Fibroblast of lung (primary cell): ENCODE measurements at places on chromosomes 4 and X. TPM values are rescaled to one million over a fixed set of nuclear protein-coding genes. Genes with fewer than 3 reads are reported as not detected.

GRCh38 chrX:91435395-91435794, 756 bp downstream of the PABPC5 start:
- DNase-seq, result peak; percentile 1

DNA sequence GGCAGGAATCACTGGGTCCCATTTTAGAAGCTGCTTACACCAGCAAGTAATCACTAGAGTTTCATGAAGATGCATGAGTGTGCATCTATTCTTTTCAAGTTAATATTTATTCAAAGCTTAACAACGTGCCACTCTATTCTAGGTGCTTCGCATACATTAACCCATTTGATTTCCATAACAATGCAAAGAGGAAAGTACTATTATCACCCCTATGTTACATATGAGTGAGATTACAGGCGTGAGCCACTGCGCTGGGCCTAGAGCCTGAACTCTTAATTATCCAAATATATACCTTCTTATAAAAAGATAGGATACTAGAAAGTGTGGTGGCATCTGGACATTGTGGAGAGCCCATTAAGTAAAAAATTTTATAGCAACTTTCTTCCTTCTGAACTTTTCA, 65.4 kb downstream of the CXCL13 start:
- no peak for DNase-seq

GRCh38 chr4:185738038-185738552, 73.9 kb downstream of the SORBS2 start:
- DNase-seq, result peak; percentile 72

GRCh38 chr4:94895081-94895480, 137.3 kb downstream of the BMPR1B start:
- peak; percentile 12 for DNase-seq

DNA sequence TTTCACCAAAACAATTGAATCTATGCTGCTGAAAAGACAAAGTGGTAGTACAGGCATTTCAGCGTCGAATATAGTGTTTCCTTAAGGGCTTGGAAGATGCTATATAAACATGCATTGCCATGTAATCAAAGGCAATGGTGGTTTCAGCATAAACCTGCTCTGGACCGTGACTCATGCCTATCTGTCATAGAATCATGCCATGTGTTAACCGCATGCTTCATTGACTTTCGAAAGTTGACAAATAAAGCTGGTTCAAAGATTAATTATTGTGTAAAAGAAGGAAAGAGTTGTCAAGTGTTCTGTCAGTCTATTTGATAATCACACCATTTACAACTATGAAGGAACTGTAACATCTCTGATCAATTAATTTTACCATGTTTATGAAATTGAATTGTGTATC, 83.2 kb downstream of the FUNDC1 start:
- DNase-seq, result peak; percentile 2

DNA sequence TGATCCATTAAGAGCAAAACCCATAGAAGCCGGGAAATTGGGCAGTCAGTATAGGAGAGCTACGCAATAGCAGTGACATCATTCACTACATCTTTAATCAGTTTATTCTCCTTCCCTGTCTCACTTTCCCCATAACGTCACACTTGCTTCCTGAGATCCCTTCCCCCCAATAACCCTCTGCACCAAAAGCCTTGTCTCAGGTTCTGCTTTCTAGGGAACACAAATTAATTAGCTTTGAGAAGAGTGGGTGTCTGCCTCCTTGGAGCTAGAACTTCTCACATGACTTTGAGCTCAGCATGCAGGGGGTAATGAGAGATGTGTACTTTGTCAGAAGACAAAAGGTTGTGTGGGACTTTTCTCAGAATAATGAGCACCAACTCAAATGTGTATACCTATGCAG, 128.3 kb upstream of the MAOA start:
- DNase-seq, result no peak

GRCh38 chr4:26330946-26331345, 10.1 kb downstream of the RBPJ start:
- no peak for DNase-seq

DNA sequence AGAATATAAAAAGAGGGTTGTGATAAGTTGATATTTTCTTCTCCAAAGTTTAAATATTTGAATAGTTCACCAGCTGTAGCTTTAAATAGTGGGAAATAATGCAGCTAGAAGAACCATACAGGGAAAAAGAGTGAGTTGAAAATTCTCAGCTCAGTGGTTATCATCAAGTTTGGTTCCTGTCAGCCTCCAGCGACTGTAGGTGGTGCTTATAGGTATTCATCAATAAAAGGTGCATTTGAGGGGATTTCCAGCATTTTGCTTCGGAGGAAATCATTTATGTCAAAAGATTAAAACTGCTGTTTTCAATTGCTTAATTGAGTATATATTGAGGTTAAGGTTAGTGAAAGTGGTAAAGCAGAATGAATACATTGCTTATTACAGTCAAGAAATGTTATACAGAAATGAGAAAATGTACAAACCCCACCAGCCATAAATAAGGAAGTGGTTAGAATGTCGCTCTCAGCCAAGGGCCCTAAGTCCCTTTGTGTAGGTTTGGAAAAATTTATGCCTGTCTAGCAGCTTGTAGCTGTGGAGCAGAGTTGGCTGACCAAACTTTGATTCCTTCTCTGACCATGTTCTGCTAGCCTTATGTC, 532.9 kb upstream of the FTHL17 start:
- DNase-seq, result no peak

DNA sequence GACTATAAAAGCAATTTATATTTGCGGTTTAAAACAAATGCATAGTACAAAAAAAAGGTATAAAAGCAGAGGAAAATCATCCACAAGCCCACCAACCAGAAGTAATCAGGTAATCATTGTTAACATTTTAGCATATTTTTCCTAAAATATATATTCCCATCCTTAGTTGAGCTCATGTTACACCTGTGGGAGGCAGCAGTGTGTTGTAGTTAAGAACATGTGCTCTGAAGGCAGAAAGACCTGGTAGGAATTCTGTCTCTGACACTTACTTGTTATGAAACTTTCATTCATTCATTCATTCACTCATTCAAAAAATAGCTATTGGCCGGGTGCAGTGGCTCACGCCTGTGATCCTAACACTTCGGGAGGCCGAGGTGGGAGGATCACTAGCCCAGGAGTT, 15.4 kb upstream of the CDKL5 start:
- peak; percentile 41 for DNase-seq

Gene ZAR1
- not detected in 2 replicates for total RNA-seq

Gene SMIM10
- total RNA-seq, result 10.0 and 10.2 TPM in 2 replicates

Gene DDX60
- 20.8 and 23.1 TPM in 2 replicates for total RNA-seq

Gene FREM3
- not detected in 2 replicates for total RNA-seq

Gene HNRNPH2
- total RNA-seq, result 82.7 and 84.1 TPM in 2 replicates

Gene SLITRK2
- 0.26 and 0.66 TPM in 2 replicates for total RNA-seq
